Stimulated activated CD4-positive, alpha-beta T cell treated with anti-CD3 and anti-CD28 coated beads, Interleukin-4, amount 100 ng/mL, for 48 hours (primary cell): ENCODE measurements at places on chromosomes 7 and 10.

DNA sequence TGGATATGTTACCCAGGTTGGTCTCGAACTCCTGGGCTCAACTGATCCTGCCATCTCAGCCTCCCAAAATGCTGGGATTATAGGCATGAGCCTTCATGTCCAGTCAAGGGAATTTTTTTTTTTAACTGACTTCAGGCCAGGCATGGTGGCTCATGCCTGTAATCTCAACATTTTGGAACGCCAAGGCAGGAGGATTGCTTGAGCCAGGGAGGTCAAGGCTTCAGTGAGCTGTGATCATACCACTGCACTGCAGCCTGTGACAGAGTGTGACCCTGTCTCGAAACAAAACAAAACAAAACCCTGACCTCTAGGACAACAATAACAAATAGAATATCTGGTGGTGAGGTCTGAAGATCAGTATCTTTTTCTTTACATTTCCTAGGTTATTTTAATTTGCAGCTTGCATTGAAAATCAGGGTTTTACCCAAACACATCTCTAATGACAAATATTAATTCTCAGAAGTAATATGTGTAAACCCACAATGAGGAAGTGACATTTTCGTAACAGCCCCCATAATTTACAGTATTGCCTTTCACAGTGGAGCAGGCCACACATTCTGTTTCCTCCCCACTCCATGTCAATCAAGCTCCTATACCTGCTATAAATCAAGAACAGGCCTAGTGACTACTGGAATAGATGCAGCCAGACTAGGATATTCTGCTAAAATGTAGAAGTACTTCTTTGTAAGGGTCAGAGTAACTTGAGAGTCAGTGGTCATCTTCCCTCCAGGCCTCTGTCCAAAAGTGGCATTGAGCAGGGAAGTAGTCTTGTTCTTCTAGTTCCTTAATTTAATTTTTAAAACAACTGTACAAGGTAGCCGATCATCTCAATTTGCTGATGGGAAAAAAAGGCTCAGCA, 43.3 kb upstream of the ECHDC3 start:
- DNase-seq: no peak

- no peak for DNase-seq
Measured at GRCh38 chr10:30812018-30812851, 182.7 kb upstream of the LYZL2 start.

GRCh38 chr7:103912891-103913605, 76.4 kb downstream of the RELN start:
- no peak for DNase-seq

- DNase-seq: no peak
Measured at GRCh38 chr10:124529661-124530214, 68.1 kb downstream of the LHPP start.

DNA sequence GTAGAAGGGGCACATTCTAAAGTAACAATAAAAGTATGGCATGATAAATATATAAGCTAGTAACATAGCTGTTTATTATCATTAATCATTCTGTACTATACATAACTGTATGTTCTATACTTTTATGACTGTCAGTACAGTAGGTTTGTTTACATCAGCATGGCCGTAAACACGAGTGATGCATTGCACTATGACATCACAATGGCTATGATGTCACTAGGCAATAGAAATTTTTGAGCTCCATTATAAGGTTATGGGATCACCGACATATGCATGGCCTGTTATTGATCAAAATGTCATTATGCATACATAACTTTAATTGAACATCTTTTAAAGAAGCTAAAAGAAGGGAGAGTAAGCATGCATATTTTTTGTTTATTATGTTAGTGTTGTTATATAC, 200.1 kb upstream of the SHH start:
- DNase-seq: no peak

DNA sequence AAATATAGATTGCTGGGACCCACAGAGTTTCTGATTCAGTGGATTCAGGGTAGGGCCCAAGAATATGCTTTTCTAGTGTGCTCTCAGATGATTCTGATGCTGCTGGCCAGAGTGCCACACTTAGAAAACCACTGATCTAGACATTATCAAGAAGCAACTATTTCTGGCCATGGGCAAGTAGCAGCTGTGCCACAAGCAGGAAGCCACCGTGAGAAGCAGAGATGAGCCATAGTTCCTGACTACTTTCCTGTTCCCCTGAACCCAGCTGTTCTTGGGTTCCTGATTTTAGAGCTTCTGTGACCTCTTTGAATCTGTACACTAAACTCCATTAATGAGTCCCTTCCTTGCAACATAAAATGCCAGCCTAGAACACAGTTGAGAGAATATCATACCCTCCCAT, 38.1 kb upstream of the PIK3AP1 start:
- DNase-seq: no peak

DNA sequence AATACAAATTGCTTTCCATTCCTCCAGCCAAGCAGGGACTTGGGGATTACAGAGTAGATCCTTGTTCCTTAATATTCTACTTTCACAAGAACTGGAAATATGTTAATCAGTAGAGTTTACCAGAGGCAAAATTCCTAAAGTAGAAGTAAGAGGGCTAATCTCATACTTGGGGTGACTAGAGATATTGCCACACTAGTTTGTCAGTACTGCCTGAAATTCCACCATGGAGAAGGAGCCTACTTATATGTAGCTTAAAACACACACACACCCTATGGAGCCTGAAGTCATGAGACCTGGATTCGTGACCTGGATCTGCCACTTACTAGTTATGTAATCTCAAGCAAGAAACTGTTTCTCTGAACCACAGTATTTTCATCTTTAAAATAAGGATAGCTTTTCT, 33.9 kb downstream of the STRIP2 start:
- DNase-seq: no peak

- DNase-seq: no peak
Measured at GRCh38 chr7:149188637-149189259, 6.6 kb upstream of the ZNF282 start.

DNA sequence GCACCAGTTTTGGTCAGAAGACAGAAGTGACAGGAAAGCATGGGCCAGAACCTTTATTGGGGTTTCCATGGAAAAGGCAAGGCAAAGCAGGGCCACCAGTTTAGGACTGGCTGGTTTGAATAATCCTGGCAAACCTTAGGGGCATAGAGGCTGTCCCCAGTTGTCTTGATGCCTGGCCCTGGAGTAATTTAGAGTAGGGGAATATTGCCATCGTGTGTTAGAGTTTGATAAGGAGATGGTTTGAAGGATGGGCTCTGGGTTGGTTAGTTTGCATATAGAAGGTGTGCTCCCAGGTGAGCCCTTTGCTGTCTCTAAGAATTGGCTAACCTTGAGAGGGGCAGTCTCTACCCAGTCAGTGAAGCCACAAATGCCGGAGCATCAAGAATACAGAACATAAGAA, 79.6 kb downstream of the ZNF777 start:
- DNase-seq: no peak

DNA sequence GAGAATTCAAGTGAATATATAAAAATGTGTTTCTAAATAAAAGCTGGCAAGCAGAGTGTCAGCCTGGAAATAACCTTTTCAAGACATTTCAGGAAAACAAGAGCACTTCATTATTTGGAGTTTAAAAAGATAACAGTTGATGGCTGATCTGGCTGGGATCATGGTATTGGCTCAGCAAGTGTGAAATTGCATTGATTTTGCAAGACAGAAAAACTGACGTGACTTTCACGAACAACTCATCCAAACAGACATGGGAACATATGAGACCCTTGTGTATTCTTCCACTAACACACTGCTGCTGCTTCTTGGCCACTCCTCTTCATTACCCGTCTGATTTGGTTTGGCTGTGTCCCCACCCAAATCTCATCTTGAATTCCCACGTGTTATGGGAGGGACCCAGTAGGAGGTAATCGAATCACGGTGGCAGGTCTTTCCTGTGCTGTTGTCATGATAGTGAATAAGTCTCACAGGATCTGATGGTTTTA, 108.5 kb downstream of the RAB18 start:
- DNase-seq: no peak

- DNase-seq: no peak
Measured at GRCh38 chr10:122148876-122149560, 122.1 kb upstream of the BTBD16 start.

- DNase-seq: no peak
Measured at GRCh38 chr7:29231671-29232232, 37.2 kb downstream of the CHN2 start.

- DNase-seq: no peak
Measured at GRCh38 chr10:50456719-50457118, 167.0 kb downstream of the SGMS1 start.
